ENCODE measurements at places on chromosomes 5 and 9.

GRCh38 chr5:32390819-32391591 lies 53.5 kb downstream of the ZFR start:
- peak; percentile 83 for DNase-seq

GRCh38 chr5:132000677-132001453 lies 10.6 kb downstream of the ACSL6 start:
- DNase-seq, result peak; percentile 89

DNA sequence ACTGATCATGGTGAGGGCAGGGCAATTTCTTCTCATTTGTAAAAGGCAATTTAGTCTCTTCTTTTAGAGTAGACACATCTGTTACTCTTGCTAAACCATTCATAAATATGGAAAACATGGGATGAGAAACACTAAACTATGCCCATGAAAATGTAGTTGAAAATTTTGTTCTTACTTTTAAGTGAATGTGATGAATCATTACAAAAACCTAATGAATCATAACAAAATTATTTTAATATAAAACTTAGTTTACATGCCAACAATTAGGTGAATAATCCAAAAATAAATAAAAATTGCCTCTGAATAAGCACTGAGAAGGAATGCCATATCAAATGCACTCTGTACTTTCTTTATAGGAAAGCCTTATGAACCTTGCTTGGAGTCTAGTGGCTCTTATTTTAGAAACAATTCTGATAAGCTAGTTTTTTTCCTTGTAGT lies 297.7 kb upstream of the EFNA5 start:
- no peak for DNase-seq

GRCh38 chr5:169423580-169424278 lies 122.8 kb upstream of the SLIT3 start:
- DNase-seq, result no peak

DNA sequence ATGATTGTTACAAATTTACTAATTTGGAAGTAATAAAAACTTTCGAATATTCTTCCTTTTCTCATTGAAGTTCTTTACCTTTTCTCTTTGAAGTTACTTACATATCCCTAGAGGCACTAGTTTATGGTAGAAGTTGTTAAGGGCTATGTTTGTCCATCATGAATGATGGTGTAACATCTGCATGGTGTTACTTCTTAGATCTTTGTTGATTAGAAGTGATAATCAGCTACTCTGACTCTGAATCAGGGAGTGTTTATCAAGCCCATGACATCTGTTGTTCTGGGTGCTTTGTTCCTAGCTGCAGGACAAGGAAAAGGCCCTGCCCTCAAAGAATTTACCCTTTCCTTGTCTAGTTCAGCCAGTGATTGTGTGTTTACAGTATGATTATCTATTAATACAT lies 32.9 kb downstream of the MAP3K1 start:
- DNase-seq, result no peak

DNA sequence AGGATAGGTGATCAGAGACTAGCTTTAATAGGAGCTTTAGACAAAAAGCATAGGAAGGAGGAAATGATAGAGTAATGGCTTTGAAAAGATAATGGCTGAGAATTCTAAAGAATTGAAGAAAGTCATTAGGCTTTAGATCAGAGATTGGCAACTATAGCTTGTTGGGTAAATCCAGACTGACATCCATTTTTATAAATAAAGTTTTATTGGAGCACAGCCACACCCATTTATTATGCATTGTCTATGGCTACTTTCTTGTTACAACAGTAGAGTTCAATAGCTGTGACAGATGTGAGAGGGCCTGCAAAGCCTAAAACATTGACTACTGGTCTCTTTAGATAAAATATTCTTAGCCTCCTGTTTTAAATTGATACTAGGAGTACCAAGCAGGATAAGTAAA lies 40.7 kb upstream of the FYB1 start:
- no peak for DNase-seq

Data from NB4 (cell line).